BJ (cell line): ENCODE measurements at places on chromosomes 4 and X.

DNA sequence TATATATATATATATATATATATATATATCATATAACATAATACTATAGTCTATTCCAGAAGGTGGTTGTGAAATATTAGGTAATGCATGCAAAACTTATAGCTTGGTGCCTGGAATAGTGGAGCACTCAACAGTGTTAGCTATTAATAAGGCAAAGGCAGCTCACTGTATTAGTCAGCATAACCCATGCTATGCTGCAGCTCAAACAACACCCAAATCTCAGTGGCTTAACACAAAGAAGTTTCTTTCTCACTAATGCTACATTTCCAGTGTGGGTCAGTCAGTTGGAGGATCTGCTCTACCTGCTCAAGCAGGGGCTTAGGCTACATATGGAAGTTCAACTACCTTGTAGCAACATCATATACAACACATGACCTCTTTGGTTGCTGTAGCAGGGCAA is 5.2 kb upstream of the RPGR start:
- no peak for DNase-seq

DNA sequence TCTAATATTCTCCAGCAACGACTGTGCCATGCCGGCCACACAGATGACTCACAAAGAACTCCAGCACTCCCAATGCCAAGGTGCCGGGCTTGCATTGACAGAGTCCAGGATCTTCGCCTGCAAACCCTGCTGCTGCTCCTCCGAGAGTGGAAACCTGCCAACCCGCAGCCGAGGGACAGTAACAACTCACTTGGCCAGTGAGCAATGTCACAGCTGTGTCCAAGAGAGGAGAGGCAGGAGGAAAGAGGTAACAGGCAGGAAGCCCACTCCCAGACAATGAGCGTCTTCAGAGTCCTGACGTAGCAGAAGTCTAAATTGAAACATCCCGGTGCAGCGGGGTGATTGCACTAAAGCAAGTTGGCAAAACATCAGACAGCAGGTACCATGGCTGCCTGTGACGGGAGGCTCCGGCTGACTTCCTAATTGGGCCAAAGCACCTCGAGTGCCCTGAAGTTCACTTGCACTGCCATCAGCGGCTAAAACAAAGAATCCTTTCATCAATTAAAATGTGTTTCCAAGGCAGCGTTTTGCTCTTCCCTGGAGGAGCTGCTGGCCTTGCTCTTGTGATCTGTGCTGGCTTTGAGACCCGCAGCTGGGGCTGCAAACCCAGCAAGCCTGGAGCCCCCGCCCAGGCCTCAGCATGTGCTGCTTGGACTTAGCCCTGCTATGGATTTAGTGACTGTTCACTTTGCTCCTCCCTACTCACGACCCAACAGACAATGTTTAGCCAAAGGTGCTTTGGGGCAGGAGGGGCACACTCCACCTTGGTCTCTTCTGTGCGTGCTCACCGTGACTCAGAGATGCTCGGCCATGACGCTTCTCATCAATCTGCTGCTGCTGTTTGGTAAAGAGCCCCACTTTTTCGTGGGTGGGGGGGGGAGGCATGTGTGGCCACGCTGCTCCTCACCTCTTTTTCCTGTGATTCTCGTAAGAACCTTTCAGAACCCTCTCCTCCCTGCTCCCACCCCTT is 36.5 kb downstream of the DCTD start:
- DNase-seq = no peak

GRCh38 chr4:3421470-3421869 is 20.3 kb upstream of the HGFAC start:
- no peak for DNase-seq

DNA sequence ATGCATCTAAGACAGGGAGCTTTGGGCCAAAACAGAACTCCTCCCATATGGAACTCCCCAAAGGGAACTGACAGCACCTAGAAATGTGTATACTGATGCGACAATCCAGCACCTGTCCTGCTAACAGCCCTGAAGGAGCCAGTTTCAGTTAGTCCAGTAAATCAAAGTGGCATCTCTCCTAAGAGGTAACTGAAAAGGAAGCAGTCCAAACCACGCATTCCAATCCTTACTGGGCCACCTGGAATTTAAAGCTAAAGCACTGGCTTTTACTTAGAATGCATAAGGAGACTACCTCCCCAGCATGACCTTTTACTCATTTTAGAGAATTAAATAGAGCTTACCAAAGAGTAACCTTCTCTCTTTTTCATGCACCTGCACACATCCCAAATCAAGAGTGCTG is 586.8 kb upstream of the PITX2 start:
- DNase-seq = no peak

- no peak for DNase-seq
Measured at GRCh38 chrX:119885554-119886428, 9.9 kb upstream of the AKAP14 start.

DNA sequence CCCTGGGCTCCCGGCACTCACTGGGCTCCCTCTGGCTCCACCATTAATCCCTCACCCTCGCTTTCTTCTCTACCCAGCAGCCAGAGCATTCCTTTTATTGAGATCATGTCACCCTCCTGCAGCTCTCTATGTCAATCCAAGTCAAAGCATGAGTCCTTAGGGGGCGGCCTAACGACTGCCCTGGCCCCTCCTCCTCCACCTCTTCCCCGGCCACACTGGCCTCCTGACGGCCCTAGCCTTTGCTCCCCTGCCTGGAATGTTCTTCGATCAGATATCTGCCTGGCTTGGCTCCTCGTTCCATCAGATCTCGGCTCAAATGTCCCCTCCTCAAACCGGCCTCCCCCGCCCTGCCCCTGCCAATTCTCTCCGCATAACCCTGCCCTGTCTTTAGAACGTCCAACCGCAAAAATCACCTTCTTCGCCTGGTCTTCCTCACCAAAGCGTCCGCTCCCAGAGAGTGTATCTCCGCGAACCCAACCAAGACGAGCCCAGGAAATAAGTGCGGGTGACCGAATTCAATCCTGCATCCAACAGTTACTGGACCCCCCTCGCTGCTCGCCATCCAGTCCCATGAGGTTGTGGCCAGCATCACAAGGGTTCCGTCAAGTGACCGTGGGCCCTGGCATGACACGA is 722 bp upstream of the PNCK start:
- no peak for DNase-seq

GRCh38 chr4:142530728-142531127 is 315.4 kb downstream of the INPP4B start:
- no peak for DNase-seq

DNA sequence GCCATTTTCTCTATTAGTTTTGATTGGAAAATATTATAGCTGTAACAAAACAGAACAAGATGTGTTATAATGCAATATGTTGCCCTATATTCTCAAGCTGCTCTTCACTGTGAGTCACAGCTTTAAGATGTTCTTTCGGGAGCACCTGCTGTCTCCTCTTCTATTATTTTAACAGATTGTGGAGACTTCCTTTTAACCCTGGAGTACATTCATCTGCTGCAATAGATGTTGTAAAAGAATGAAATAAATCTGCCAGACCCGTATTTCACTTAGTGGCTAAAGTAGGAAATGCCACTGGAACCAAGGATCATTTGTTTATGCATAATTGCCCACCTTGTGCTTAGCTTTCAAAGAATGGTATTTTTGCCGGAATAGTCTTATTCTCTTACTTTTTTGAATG is 11.1 kb downstream of the LSM6 start:
- DNase-seq = no peak

GRCh38 chr4:159401791-159402380 is 299.0 kb downstream of the RAPGEF2 start:
- DNase-seq = peak; percentile 85

DNA sequence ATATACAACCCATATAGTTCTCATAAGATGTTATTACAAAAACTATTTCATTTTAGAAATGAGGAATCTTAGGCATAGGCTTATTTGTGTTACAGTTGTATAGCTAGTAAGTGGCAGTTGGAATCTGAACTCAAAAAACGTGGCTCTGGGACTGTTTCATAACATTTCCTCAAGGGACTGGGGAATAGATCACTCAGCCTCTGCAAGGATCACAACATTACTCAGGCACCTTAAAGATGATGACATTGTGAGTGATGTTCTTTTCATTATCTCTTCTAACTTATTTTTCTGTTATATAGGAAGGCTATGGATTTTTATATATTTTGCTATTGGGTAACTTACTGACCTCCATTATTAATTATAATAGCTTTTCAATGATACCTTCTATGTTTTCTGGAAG is 774.2 kb upstream of the LCORL start:
- DNase-seq = no peak
